ENCODE measurements at places on chromosomes 5 and 9.

- no peak for DNase-seq
Measured at GRCh38 chr9:86807367-86807976, 139.8 kb downstream of the GAS1 start.

- no peak for DNase-seq
Measured at GRCh38 chr5:75239681-75240080, 3.0 kb upstream of the ANKRD31 start.

GRCh38 chr5:133034064-133034463 is 7.7 kb upstream of the ZCCHC10 start:
- no peak for DNase-seq

DNA sequence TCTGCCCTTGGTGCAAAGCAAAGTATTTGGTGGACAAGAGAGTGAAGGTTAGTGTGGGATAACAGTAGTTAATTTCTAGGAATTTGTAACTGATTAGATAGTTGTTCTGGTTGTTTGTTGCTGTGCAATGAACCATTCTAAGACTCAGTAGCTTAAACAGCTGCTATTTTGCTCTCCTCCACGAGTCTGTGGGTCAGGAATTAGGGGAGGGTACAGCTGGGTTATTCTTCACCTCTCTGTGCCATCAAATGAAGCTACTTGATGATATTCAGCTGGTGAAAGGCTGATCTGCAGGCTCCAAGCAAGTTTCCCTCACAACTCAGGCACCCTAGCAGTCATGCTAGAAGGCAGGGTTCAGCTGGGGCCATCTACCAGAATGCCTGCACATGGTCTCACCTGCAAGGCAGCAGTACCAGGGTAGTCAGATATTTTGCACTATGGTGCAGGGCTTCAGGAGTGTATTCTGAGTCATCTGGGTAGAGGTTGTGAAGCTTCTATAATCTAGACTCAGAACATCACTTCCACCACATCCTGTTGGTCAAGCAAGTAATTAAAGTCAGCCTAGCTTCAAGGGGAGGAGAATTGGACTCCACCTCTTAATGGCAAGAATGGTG is 159.5 kb upstream of the SLC28A3 start:
- no peak for DNase-seq

DNA sequence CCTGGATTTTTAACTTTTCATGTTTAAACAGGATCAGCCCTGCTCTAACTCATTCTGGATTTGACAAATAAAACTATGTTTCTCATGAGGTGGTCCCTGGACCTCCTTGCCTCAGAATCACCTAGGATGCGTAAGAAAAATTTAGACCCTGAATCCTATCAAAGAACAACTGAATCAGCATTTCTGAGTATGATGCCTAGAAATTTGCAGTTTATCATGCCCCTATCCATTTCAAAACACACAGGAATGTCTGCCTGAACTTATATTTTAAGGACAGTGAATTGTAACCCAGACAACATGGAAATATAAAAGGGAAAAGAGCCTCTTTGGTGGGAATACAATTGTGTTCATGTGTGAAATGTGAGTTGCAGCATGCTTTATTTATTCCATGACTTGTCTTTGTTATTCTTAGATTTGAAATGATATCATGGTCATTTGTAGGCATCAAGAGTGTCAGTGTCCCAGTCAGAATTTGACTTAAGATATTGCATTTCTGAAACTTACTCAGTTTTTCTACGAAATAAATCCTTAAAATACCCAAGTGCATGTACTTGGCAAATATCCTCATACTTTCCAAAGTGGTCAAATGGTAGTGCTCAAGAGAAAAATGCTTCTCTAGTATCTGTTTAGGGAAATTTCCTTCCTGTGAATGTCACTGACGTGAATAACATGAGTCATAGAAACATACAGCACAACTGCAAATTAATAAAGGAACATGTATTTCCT is 144.3 kb downstream of the GIN1 start:
- no peak for DNase-seq

GRCh38 chr9:75429531-75430475 is 341.5 kb downstream of the OSTF1 start:
- no peak for DNase-seq

- no peak for DNase-seq
Measured at GRCh38 chr9:134294153-134295071, 31.8 kb upstream of the RXRA start.

GRCh38 chr9:102986425-102986824 is 8.7 kb upstream of the CYLC2 start:
- DNase-seq: no peak

DNA sequence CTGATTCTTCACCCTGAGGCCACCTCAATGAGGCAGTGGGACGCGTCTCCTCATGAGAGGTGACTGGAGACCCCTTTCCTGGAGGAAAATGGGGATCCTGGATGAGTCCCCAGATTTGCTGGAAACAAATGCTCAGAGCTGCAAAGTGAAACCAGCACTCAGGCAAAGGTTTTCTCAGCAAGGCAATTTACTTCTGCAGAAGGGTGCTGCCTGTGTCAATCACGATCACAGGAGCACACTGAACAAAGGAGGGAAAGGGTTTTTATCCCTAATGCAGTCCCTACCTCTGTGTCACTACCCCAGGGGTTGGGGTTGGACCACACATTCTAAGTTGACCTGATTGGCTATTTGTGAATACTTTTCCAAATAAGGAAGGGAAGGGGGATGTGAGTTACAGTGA is 69.9 kb upstream of the CDK20 start:
- DNase-seq: no peak

DNA sequence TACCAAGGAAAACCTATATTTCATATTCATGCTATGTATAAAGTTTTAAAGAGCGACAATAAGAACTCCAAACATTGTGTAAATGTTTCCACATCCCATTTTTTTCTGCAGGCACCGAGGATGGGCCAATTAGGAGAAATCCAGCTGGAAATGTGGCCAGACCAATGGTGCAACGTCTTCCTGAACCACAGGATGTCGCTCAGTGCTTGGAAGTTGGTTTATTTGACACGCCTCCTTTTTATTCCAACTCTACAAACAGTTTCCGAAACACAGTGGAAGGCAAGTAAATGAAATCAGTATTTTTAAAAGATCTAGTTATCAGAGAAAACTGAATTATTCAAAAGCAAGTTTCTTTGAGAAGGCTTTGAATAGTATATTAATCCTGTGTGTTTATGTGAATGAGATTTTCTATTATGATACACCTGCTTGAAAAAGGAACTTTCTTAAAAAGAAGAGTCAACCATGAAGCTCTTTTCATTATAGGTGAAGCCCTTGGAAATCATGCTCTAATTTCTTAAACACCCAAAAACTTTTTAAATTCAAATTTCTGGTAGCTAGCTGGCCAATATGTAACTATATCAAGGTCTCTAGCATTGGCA is 9.1 kb downstream of the TYRP1 start:
- DNase-seq: no peak

DNA sequence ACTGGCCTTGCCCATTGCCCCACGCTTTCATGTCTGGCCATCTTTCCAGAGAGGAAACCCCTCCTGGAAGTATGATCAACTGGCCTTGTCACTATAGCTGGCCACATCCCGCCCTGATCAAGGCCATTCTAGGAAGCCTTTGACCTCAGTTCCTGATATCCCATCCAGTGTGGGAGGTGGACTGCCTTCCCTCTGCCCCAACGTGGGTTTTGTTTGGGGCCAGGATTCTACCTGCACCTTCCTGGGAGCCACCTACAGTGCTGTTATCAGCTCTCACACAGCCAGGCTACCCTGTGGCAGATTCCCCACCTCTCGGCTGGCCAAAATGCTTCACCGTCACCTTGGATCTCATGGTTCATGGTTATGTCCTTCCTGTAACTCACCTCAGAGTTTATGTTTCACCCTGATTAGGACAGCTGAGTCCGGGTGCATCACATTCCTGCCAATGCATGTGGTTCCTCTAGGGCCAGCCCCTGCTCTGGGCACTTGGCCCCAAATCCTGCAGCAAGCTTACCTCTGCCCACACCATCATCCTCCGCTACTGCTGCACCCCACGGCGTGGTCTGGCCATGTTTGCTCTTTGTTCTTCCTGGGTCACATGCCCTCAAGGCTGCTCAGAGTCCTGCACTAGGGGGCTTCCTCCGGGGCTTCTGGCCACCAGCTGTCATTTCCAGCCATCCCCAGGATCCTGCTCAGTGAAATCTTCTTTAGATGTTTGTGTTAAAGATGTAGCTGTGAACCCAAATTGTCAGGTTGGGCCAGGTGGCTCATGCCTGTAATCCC is 24.2 kb upstream of the S1PR3 start:
- DNase-seq: no peak

DNA sequence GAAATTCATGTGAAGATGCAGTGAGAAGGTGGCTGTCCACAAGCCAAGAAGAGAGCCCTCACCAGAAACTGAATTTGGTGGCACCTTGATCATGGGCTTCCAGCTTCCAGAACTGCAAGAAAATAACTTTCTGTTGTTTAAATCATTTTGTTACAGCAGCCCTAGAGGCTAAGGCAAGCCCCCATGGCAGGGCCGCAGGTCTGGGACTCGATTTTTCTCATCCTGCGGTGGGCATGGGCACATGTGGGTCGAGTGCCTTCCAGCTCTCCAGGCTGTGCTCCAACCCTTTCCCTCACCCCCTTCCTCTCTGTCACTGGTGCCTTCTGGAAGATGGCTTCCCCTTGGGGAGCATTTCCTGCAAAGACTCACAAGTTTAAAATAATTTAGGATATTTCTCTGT is 40.7 kb downstream of the AHRR start:
- no peak for DNase-seq
